Natural killer cell (primary cell): ENCODE measurements at places on chromosomes 11 and 22.

DNA sequence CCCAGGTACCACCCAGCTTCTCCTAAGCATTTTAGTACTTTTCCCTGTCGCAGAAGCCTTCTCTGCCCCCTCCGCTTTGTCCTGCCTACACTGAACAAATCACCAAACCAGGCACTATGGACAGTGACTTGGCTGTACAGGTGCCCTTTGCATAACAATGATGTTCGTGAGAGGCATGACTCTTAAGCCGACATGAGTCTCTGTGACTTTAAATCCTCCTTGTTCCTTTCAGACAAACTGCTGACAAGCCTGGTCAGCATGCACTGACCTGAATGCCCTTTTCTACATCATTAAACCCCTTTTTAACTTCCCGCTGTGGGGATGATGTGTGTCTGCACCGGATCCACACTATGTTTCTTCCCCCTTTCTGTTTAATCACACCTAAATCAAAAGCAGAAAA lies 16.6 kb downstream of the CAVIN3 start:
- H3K27ac ChIP-seq, result no peak overlapping the region
- DNase-seq, result no peak
- no peaks in the 10 kb centered on the region for H3K36me3 ChIP-seq
- no peak overlapping the region for H3K4me3 ChIP-seq
- H3K4me1 ChIP-seq, result no peaks in the 10 kb centered on the region
- H3K27me3 ChIP-seq, result no peaks in the 10 kb centered on the region

DNA sequence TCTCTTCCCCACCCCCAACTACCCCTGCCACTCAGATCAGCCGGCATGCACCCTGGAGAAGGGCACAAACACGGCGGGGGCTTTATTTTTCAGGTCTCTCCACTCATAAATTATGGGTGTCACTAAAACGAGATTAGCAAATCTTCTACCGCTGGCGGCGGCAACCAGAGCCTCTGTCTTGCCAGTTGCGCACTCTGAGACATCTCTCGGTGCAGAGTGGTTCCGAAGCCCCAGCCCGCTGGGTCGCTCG lies 125.3 kb upstream of the C11orf58 start:
- H3K4me3 ChIP-seq, result no peak overlapping the region
- peaks cover 68% of the 10 kb centered on the region for H3K27me3 ChIP-seq
- no peak overlapping the region for H3K27ac ChIP-seq
- H3K36me3 ChIP-seq, result no peaks in the 10 kb centered on the region
- DNase-seq, result no peak
- H3K4me1 ChIP-seq, result peaks cover 13% of the 10 kb centered on the region

- no peaks in the 10 kb centered on the region for H3K27me3 ChIP-seq
- H3K4me3 ChIP-seq, result no peak overlapping the region
- H3K4me1 ChIP-seq, result no peaks in the 10 kb centered on the region
- DNase-seq, result no peak
- H3K27ac ChIP-seq, result no peak overlapping the region
- H3K36me3 ChIP-seq, result no peaks in the 10 kb centered on the region
These were observed 530.2 kb downstream of the DLG2 start for GRCh38 chr11:85096939-85097338.

DNA sequence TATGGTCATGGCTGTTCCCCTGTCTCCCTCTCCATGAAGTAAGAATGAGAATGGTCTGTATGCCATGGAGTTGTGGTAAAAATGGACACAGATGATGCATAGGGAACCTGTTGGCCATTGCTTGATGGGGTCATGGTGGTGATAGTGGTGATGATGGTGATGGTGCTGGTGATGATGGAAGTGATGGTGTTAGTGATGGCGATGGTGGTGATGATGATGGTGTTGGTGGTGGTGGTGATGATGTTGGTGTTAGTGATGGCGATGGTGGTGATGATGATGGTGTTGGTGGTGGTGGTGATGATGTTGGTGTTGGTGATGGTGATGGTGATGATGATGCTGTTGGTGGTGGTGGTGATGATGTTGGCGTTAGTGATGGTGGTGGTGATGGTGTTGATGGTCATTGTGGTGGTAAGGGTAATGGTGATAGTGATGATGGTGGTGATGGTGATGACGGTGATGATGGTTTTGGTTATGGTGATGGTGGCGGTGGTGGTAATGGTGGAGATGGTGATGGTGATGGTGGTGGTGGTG lies 5.1 kb upstream of the CACNA1I start:
- H3K4me3 ChIP-seq, result no peak overlapping the region
- no peaks in the 10 kb centered on the region for H3K27me3 ChIP-seq
- no peak overlapping the region for H3K27ac ChIP-seq

GRCh38 chr11:119473901-119474681 lies 51.1 kb upstream of the THY1 start:
- no peak overlapping the region for H3K27ac ChIP-seq
- H3K4me1 ChIP-seq, result no peaks in the 10 kb centered on the region
- no peak overlapping the region for H3K4me3 ChIP-seq
- no peaks in the 10 kb centered on the region for H3K27me3 ChIP-seq
- no peak for DNase-seq

- H3K4me1 ChIP-seq, result peaks cover 24% of the 10 kb centered on the region
- H3K27ac ChIP-seq, result no peak overlapping the region
- no peaks in the 10 kb centered on the region for H3K36me3 ChIP-seq
- DNase-seq, result no peak
- peaks cover 14% of the 10 kb centered on the region for H3K27me3 ChIP-seq
These were observed 1.9 kb downstream of the EPS8L2 start for GRCh38 chr11:707817-708420.

GRCh38 chr22:49201046-49201970 lies 626.4 kb downstream of the BRD1 start:
- no peaks in the 10 kb centered on the region for H3K4me1 ChIP-seq
- no peak overlapping the region for H3K27ac ChIP-seq
- no peak overlapping the region for H3K4me3 ChIP-seq
- no peak for DNase-seq

DNA sequence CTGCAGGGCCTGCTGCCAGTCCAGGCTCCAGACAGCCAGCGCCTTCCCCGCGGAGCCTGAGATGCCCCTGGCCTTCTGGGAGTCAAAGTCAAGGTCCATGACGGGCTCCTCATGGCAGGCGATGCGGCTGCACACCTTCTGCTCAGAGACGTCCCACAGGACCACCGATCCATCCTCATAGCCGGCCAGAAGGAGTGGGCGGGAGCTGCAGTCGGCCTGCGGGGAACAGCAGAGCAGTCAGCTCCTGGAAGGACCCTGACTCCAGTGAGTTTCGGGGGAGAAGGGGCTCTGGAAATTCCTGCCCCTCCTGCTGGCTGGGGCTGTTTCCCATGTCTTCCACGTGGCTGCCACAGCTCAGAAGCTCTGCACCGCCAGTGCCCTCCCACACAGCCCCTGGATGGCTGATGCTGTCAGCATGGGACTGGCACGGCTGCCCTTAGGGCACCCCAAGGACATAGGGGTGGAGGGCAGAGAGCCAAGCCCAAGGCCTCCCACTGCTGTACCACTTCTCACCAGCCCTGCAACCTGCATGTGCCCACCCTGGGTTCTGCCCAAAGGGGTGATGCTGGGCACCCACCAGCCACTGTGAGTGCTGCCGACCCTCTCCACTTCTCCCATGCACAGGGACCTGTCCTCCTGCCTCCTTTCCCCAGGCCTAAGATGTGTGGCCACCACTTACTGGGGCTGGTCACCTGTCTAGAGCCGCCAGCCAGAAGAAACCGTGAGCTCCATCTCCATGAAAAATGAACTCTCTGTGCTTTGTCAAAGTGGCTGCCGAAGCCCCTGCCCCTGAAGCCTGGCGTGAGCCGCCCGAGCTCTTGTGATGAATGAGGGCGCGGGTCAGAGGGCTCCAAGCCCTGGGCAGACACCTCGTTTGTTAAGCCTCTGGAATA lies 41.7 kb downstream of the TBX1 start:
- H3K4me3 ChIP-seq, result no peak overlapping the region
- no peak overlapping the region for H3K27ac ChIP-seq
- H3K4me1 ChIP-seq, result no peaks in the 10 kb centered on the region
- no peaks in the 10 kb centered on the region for H3K27me3 ChIP-seq
- no peak for DNase-seq

- no peak overlapping the region for H3K27ac ChIP-seq
- H3K27me3 ChIP-seq, result no peaks in the 10 kb centered on the region
- peaks cover 70% of the 10 kb centered on the region for H3K36me3 ChIP-seq
- peaks cover 10% of the 10 kb centered on the region for H3K4me1 ChIP-seq
These were observed 34.0 kb upstream of the CARS1 start for GRCh38 chr11:3091081-3091845.

DNA sequence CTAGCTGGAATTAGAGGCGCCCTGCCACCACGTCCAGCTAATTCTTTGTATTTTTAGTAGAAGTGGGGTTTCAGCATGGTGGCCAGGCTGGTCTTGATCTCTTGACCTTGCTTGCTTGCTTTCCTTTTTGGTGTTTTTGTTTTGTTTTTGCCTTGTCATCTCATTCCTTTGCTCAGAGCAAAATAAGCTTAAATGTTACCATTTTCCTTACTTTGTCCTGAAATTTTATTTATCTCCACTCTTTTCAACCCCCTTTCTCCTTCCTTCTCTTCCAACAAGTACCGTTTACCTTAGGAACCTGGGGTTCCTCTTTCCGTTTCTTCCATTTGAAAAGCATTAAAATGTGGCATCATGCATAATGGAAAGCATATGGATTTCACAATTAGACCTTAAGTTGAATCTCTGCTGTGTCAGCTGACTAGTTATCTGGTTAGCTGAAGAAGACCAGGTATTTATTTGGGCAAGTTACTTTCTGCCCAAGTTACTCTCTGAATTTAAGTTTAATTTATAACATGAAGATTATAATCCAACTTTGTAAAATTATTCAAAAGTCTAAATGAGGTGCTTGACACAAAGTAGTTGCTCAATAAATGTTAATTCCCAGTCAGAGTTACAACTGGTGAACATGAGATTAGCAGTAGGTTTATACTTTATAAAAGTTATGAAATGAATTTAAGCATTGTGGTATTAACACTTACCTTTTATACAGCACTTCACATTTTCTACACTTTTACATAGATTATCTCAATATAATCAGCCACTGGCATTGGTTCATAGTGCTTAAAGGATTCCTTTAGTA lies 69.7 kb downstream of the PRMT3 start:
- no peaks in the 10 kb centered on the region for H3K4me1 ChIP-seq
- H3K27me3 ChIP-seq, result no peaks in the 10 kb centered on the region
- no peak overlapping the region for H3K27ac ChIP-seq
- DNase-seq, result no peak
- peaks cover 7% of the 10 kb centered on the region for H3K36me3 ChIP-seq

GRCh38 chr11:71962428-71963038 lies 33.7 kb downstream of the RNF121 start:
- peaks cover 22% of the 10 kb centered on the region for H3K36me3 ChIP-seq
- H3K4me1 ChIP-seq, result no peaks in the 10 kb centered on the region

- H3K27ac ChIP-seq, result peak overlapping the region; percentile 62
- DNase-seq, result no peak
- H3K4me1 ChIP-seq, result peaks cover 33% of the 10 kb centered on the region
- H3K36me3 ChIP-seq, result no peaks in the 10 kb centered on the region
- no peaks in the 10 kb centered on the region for H3K27me3 ChIP-seq
These were observed 9.1 kb downstream of the DCHS1 start for GRCh38 chr11:6646576-6646917.

DNA sequence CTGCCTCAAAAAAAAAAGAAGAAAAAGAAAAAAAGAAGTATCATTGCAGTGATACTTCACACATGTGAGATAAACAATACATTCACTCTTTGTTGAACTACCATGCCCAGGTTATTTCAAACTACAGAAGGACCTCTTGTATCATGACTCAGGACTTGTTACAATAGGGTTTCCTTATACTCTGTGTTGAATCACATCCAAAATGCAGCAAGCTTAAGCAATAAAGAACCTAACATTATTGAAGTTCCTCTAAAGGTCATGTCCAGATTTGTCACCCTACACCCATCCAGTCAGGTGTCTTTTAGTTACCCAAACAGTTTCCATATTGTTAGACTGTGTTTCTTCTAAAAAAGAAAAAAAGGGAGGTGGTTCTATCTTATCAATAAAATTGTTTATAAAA lies 26.9 kb upstream of the ALKBH3 start:
- no peaks in the 10 kb centered on the region for H3K4me1 ChIP-seq
- H3K27me3 ChIP-seq, result no peaks in the 10 kb centered on the region
- no peak for DNase-seq
- H3K4me3 ChIP-seq, result no peak overlapping the region

- no peak for DNase-seq
- no peak overlapping the region for H3K4me3 ChIP-seq
These were observed 557.1 kb upstream of the CADM1 start for GRCh38 chr11:116061322-116061721.

- H3K36me3 ChIP-seq, result peaks cover 29% of the 10 kb centered on the region
- DNase-seq, result no peak
- H3K4me3 ChIP-seq, result no peak overlapping the region
- peak overlapping the region; percentile 21 for H3K27ac ChIP-seq
- H3K4me1 ChIP-seq, result peaks cover 16% of the 10 kb centered on the region
These were observed 36.1 kb upstream of the ST14 start for GRCh38 chr11:130123414-130124040.

- no peaks in the 10 kb centered on the region for H3K36me3 ChIP-seq
- no peaks in the 10 kb centered on the region for H3K27me3 ChIP-seq
- no peak overlapping the region for H3K27ac ChIP-seq
These were observed 30.4 kb upstream of the TYR start for GRCh38 chr11:89147229-89147628.

- DNase-seq, result no peak
- H3K27ac ChIP-seq, result no peak overlapping the region
These were observed 318.7 kb downstream of the BUD13 start for GRCh38 chr11:116454020-116454645.

DNA sequence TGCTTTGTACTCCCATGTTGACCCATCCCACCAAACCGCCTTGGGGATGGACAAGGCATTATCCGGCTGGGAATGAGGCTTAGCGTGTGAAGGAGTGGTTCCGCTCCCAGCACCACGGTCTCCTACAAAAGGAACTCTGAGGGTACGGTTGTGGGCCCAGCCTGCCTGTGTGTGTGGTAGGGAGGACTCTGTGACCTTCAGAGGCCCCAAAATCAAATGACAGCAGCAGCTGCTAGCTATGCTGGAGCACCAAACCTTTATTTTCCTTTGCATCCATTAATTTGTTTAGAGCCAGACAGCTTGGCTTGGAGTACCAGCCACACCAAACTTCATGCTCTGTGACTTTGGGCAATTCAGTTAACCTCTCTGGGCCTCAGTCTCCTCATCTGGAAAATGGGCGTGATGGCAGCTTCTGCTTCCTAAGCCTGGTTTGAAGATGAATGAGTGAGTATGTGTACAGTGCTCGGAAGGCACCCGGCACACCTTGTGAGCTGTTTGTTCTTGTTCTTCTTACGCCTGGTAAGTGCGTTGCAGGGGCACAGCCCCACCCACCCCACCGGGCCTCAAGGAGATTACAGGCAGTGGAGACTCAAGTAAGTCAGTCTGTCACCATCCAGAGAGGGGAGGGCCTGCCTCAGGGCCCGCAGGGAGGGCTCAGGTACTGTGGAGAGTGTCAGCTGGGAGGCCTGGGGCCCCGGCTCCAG lies 25.3 kb downstream of the MB start:
- no peak overlapping the region for H3K4me3 ChIP-seq
- peaks cover 2% of the 10 kb centered on the region for H3K4me1 ChIP-seq
- no peak for DNase-seq
- H3K27ac ChIP-seq, result no peak overlapping the region
- no peaks in the 10 kb centered on the region for H3K27me3 ChIP-seq

DNA sequence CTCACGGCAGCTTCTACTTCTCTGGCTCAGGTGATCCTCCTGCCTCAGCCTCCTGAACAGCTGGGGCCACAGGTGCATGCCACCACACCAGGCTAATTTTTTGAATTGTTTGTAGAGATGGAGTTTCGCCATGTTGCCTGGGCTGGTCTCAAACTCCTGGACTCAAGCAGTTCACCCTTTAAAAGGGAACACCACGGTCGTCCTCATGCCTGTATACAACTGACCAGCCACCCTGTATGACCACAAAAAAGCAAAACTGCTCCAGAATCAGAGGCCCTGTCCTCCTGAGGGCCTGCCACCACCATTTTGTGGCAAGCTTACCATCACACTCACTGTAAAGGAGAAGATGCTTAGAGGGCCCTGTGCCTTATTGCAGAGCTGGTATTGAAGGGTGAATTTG lies 2.2 kb downstream of the GLB1L3 start:
- no peak overlapping the region for H3K27ac ChIP-seq
- peaks cover 37% of the 10 kb centered on the region for H3K27me3 ChIP-seq
- H3K4me1 ChIP-seq, result peaks cover 16% of the 10 kb centered on the region
- no peak for DNase-seq
- H3K4me3 ChIP-seq, result no peak overlapping the region
